ENCODE measurements at places on chromosomes 16 and 17.

GRCh38 chr16:23025692-23026307 lies 123.5 kb downstream of the USP31 start:
- no peak for DNase-seq

GRCh38 chr16:68349838-68350410 lies 39.1 kb downstream of the PRMT7 start:
- no peak for DNase-seq

GRCh38 chr16:31386157-31386984 lies 6.8 kb upstream of the ITGAD start:
- no peak for DNase-seq

DNA sequence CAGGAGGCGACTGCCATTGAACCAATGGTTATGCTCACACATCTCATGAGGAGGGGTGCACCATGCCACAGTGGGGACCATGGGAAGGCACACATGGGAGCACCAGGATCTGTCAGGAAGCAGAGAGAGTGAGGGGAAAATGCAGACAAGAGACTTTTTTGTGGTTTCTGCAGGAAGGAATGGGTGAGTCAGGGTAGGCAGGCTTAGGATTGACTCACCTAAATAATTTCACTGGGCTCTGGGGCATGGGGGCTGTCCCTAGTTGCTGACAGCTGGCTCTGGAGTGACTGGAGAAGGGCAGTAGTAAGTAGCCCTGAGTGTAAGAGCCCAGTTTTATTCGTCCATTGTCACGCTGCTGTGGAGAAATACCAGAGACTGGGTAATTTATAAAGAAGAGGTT lies 202.4 kb downstream of the AXIN2 start:
- DNase-seq = no peak

- no peak for DNase-seq
Observed at GRCh38 chr16:51165043-51165442, 14.0 kb upstream of the SALL1 start.

DNA sequence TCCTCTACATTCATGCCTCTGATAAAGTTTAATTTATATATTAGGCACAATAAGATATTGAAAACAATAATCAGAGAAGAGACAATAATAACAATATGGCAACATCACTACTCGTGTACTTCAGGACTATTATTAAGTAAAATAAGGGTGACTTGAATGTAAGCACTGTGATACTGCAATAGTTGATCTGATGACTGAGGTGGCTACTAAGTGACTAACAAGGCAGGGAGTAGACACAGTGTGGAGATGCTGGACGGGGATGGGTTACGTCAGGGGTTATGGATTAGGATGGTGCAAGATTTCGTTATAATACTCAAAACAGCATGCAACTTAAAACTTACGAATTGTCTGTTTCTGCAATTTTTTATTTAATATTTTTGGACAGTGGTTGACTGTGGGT lies 32.5 kb downstream of the CYLD start:
- no peak for DNase-seq

DNA sequence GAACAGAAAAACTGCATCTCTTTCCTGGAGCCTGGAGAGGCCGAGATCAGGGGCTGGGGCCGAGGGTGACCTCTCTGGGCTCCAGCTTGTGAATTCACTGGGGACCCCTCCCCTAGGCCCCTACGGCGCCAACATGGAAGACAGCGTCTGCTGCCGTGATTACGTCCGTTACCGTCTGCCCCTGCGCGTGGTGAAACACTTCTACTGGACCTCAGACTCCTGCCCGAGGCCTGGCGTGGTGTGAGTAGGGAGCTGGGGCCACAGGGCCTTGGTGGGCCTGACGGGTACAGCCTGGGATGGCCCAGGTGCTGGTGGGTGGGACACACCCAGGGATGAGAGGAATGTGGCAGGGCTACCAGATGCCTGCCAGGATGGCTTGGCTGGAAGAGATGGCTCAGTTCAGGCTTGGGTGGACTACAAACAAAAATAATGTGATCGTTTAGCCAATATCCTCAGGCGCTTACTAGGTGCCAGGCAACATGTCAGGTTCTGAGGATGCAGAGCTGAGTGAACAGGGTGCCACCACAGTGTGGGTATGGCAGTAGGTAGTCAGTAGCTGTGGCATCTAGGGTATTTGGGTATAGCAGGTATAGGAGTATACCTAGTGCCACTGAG lies 1.8 kb downstream of the CCL22 start:
- DNase-seq = no peak

All from activated CD4-positive, alpha-beta T cell treated with anti-CD3 and anti-CD28 coated beads, Interleukin-2, amount 50 U/mL, for 4 hours (primary cell).